T1000 (cell line): ENCODE measurements at places on chromosomes 3 and 15.

- no peak for DNase-seq
Measured at GRCh38 chr3:171200750-171201088, 174.2 kb upstream of the SLC2A2 start.

- peak; percentile 63 for DNase-seq
Measured at GRCh38 chr3:58093574-58094195, 85.5 kb downstream of the FLNB start.

DNA sequence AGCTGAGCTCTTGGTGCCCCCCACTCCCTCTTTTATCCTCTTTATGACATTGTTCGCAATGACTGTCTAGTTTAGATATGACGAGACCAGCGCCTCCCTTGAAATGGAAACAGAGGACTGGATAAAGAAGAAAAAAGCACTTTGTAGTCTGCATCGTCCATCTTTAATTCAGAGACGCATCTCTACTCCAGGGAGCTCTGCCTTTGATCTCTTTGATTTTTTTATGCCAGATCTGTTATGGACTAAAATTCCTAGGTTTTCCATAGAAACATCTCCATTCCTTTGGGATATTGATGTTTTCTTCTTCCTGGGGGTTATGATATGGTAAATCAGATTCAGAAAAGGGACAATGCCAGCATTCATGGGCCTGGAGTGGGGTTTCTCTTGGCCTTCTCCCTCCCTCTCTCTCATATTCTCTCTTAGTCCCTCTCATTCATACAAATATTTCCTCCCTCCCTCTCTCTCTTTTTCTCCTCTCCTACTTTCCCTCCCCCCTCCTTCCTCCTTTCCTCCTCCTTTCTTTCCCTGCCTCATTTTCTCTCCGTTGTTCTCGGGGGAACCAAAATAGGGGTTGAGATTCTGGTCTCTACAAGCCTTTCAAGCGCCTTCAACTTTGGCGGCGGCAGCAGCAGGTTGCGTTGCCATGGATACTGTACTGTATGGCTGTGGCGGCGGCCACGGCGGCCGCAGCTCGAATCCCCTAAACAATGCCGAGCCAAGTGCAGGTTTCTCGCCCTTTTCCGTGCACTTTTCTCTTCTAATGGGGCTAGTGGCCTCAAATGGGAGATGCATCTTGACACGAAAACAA lies 45.5 kb downstream of the ZIC4 start:
- DNase-seq: no peak

- DNase-seq: no peak
Measured at GRCh38 chr3:126394179-126394976, at the start of gene CFAP100. TSS of gene CFAP100 (plus strand) at chr3:126394909. CDS start at chr3:126396001, 1,092 bp downstream.

DNA sequence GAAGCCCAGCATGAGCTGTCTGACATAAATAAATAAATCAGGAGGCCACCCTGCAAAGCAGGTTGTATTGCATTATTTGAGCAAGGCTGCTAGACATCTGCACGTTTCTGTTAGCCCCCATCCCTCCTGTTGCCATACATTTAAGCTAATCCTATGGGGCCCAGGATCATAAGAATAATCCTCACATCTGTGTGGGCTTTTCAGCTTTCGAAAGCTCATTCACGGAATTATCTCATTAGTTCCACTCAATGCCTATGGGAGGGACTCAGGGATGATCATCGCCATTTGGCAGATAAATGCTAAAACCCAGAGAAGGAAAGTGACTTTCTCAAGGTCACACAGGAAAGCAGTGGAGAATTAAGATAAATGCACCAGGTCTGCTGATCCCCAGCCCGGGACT lies 123.4 kb downstream of the TLE3 start:
- no peak for DNase-seq

- no peak for DNase-seq
Measured at GRCh38 chr3:28476194-28476593, 127.6 kb upstream of the AZI2 start.

DNA sequence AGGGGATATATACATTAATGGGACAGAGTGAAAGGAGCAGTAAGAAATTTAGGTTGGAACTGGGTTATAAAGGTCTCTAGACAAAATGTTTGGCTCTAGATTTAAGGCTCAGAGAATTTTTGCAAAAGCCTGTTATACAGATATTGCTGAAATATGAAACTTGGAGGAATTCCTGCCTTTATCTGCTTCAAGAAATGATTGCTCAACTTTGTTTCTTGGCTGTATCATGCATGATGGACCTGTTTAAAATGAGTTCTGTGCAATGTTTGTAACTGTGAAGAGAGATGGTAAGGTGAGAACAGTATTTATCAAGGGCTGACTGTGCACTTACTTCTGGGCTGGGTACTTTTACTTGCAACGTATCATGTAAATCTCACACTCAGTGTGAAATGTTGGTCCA lies 3.3 kb downstream of the CRYBG3 start:
- no peak for DNase-seq

- DNase-seq: no peak
Measured at GRCh38 chr3:152374262-152374990, 105.7 kb downstream of the MBNL1 start.

- no peak for DNase-seq
Measured at GRCh38 chr15:101410612-101411011, 78.9 kb downstream of the PCSK6 start.

- no peak for DNase-seq
Measured at GRCh38 chr3:195007766-195008165, 263.2 kb downstream of the XXYLT1 start.

DNA sequence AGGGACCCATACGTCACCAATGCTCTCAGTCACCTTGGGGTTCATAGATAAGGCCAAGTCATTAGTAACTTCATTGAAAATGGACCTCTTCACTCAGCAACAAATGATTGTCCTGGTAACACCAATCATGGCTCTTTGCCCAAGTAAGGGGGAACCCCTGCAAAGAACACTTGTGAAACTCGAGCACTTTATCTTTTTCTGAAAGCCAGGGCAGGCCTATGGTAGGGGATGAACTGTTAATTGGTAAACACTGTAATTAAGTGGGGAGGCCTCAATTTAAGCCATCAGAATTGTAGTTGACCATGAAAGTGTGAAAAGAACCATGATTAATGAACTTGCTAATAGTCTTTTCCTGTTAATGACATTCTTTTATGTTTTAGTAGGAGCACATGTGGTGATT lies 73.3 kb downstream of the ABHD5 start:
- no peak for DNase-seq

DNA sequence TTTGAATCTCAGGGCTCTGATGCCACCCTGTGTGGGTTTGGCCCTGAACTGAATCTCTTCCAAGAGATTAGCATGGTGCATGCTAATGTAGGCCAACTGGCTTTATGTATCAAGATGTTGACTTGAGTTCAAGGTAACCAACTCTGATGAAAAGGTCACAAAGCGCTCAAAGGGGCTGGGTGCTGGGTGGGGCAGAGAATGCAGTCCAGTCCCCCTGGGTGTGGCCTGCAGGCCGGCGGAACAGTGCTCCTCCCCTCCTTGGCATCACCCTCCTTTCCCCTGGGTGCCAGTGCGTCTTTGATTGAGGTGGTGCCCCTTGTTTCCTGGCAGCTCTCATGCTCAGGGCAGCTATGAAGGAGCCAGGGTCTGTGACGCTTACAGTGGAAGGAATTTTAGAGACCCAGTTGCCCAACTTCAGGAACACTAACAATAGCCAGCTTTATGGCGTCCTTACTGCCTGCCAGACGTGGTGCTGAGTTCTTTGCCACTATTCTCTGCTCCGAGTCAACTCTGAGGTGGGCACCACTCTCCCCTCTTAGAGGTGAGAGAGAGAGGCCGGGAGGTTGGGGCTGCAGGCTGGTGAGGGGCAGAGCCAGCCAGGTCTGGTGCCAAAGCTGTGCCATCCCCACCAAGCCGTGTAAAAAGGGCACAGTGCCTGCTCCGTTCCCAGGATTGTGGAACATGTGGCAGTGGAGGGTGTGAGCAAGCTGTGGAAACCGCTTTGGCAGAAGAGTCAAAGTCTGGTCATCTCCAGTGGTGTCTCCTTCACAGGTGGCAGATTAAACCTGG lies 9.8 kb downstream of the SYNM start:
- DNase-seq: no peak

DNA sequence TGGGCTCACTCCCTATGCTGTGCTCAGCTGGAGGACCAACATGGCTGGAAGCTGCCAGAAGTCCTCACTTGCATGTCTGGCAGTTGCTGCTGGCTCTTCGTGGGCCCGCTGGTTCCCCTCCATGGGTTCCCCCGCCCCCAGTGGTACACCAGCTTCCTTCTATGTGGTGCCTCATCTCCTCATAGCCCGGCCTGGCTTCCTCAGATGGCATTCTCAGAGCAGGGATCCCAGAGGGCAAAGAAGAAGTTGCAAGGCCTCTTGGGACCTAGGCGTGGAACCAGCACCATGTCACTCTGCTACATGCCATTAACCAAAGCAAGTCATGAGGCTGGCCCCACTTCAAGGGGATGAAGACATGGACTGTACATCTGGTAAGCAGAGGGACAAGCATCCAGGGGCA lies 2.9 kb upstream of the CFAP92 start:
- DNase-seq: no peak

DNA sequence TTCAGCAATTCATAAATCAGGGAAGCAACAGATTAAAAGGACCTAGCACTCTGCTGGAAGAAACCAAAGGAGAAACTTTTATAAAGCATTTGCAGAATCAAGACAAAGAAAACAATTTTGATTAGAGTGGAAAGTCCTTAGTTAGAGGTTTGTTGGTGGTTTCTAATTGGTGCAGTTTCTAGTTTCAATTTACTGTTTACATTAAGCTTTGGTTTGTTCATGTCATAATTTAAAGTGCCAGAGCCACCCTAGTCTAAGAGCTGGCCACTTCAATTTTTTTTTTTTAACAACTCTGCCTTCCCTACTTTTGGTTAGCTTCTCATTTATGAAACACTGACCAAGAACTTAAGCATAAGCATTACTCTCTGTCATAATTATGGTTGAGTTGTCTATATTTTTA lies 1428.2 kb upstream of the GBE1 start:
- DNase-seq: no peak

- no peak for DNase-seq
Measured at GRCh38 chr3:108862865-108863798, 40.5 kb downstream of the TRAT1 start.

DNA sequence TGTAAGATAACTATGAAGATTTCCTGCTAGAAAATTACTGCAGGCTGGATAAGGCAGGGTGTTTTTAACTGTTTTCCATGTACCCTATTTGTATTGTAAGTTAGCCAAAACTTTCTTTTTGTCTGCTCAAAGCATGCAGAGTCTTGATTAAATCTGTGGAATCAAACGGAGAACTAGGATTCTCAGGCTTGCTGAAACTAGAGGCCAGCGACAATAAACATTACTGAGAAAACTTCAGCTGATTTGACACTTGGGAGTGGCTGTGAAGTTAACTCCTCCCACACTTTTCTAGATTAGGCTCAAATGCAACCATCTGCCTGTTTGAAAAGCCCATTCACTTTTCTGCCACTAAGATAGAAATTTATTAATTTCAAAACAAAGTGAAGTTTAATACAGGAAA lies 153.2 kb upstream of the FRMD4B start:
- no peak for DNase-seq

DNA sequence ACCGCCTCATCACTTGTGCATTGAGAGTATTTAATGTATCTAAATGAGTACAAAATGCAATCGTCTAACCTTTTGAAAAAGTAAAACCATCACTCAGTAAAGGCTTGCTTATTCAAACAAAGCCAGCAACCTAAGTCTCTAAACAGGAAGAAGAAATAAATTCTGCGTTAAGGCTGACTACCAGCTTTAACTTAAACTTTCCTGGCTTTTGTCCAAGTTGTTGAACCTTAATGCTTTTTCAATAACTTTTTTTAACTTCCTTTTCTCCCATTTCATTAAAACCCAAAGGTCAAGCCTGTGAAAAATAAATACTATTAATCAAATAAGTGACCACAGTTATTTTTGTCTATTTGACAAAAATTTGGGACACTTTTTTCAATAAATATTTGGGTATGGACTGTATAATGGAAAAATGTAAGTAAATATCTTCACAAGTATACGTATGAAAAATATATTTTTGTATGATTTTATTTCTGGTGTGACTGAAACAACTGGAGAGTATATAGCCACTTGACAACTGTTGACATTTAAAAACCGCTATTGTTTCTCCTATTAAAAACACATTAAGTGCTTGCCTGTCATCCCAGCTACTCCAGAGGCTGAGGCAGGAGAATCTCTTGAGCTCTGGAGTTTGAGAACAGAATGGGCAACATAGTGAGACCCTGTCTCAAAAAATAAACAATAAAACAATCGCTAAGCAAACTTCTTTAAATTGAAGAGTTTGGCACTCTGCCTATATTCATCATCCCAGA lies 2.9 kb downstream of the KLHL24 start:
- no peak for DNase-seq

DNA sequence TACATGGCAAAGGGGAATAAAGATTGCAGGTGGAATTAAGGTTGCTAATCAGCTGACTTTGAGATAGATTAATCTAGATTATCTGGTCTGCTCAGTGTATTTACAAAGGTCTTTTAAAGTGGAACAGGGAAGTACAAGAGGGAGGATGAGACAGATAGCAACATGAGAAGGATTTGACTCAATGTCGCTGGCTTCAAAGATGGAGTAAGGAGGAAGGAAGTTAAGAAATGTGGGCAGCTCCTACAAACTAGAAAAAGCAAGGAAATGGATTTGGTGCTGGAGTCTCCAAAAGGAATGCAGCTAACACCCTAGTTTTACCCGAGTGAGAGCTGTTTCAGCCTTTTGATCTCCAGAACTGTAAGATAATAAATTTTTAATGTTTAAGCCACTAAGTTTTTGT lies 180.7 kb upstream of the TTC14 start:
- no peak for DNase-seq

DNA sequence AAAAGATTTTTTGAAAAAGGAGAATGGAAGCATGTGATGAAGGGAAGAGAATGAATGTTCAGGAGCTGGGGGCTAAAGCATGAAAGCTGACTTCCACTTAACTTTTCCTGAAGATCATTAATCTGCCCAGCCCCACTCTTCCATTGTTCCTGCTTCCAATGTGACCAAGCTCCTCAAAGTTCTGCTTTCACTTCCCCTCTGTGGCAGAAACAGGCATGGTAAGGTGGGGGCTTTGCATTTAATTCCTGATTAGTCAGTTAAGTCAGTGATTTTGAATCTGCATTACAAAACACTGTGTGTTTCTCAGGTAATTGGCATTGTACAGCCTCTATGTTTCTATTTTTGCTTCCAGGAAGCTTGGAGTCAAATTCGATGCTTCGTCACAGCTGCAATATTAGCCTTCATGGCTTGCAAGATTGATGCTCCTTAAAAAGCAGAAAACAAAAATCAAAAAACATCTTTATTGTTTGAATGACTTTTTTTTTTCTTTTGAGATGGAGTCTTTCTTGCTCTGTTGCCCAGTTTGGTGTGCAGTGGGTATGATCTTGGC lies 7.3 kb upstream of the TM6SF1 start:
- DNase-seq: no peak

DNA sequence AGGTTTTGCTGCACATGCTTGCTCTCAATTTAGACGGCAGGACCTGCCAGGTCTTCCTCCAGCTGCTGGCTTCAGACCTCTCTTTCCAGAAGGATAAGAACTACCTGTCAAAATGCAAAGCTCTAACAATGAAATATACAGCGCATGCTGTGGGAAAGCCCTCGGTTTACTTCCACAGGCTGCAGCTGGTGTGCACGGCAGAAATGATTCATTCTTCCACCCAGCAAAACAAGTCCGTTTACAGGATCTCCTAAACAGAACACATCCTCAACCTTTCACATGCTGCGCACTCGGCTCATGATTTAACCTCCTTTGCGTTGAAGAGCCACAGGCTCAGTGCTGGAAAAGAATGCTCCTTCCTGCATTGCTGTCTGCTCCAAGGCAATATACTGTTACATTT lies 92.4 kb upstream of the WNT5A start:
- no peak for DNase-seq

GRCh38 chr15:41396111-41396510 lies 6.2 kb downstream of the NDUFAF1 start:
- no peak for DNase-seq
